Right lung (tissue), 10 donors: ENCODE measurements at places on chromosomes 4 and X. TPM values are rescaled to one million over a fixed set of nuclear protein-coding genes. Genes with fewer than 3 reads are reported as not detected.

- no peak for DNase-seq
These were observed 592.0 kb upstream of the GALNTL6 start for GRCh38 chr4:171221181-171221580.

GRCh38 chr4:142248946-142249345 lies 597.2 kb downstream of the INPP4B start:
- DNase-seq = no peak

Gene CDKN2AIP
- 32.5 TPM for polyA plus RNA-seq

DNA sequence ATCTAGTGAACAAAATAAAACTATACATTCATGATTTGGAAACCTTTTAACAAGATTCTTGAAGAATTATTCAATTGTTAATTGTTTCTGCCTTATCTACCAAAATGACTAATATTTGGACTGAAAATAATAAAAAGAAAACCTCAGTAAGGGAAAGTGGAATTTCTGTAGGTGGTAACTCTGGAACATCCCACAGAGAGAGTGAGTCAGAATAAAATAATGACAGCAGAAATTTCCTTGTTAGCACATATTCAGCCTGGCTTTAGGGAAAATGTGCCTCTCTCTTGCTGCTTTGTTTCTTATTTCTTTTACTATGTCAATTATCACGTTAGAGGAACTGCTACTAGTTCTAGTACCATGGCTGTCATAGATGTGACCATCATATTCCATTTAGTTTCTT lies 421.5 kb upstream of the GNPDA2 start:
- DNase-seq = no peak

Gene TGIF2LX
- polyA plus RNA-seq = not detected

Gene GAR1
- polyA plus RNA-seq = 32.3 TPM

DNA sequence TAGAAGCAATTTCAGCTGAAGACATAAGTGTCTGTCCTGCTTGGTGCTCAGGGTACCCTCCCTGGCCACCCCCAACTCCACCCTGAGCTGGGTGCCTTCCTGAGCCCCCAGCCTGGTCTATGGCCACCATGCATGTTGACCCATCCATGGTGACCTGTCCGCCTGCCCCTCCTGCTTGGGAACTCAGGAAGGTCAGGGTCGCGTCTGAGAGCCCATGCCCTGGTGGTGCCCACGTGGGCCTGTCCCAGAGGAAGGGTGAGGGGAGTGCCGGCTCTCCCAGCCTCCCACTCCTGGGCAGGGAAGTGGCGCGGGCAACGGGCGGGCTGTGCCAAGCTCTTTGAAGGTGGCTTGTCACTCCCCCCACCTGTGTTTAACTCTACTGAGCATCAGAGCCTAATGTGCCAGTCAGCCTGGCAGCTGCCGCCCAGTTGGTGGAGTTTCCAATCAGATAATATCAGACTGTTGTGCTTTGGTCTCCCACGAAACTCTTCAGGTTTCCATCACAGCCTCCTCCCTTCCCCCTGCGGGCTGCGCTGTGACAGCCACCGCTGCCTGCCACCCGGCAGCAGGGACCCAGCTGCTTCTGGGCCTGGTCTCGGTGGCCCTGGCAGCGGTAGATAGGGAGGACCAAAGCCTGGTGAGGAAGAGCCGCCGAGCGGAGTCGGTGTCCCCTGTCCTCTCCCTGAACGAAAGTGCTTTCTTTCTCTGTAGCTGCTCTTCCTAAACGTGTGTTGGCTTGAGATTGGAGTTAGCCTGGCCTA lies 4.8 kb downstream of the SH3BP2 start:
- no peak for DNase-seq

Gene SOX3
- not detected for polyA plus RNA-seq

Gene CLIC2
- polyA plus RNA-seq = 12.4 TPM

DNA sequence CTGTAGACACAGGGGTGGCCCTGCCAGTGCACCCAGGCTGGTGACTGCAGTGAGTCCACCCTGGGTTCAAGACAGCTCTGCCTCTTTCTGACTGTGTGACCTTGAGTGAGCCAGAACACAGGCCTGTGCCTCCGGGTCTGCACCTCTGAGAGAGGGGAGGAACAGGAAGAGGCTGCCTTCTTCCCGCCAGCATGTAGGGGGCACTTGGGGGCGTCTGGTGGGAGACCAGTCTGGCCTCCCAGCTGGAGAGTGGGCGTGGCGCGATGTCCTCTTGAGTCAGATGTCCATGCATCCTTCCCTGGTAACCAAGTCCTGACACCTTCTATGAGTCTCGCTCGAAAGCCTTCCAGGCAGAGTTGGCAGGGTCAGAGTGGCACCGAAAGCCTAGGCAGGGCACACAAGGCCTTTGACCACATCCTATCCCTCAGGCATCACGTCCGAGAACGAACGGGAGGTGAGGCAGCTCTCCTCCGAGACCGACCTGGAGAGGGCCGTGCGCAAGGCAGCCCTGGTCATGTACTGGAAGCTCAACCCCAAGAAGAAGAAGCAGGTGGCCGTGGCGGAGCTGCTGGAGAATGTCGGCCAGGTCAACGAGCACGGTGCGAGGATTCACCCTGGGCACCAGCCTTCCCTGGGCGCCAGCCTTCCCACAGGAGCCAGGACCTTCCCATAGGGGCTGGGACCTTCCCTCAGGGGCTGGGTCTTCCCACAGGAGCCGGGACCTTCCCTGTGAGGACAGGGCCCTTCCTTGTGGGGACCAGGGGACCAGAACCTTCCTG lies 21.3 kb downstream of the WFS1 start:
- no peak for DNase-seq

DNA sequence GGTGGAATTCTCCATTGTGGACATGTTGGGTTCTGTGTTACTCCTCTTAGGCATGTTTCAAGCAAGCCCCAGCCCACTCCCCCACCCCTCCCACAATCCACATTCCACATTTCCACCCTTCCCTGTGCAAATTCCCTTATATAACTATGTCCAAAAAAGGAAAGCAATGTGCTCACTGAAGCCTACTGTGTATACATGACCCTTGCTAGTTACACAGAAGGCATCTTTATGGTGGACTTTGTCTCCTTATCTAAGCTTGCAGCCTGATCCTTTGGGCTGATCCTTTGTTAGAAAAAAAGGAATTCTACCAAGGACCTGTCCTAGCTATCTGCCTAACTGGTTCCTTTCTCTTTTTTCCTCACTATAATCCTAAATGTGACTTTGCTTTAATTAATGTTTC lies 796.8 kb downstream of the NLGN4X start:
- no peak for DNase-seq

GRCh38 chrX:133776072-133776471 lies 209.3 kb downstream of the GPC3 start:
- DNase-seq = no peak

Gene SRPX
- 28.7 TPM for polyA plus RNA-seq

Gene SAGE1
- polyA plus RNA-seq = not detected

Gene UNC5C
- polyA plus RNA-seq = 47.2 TPM

DNA sequence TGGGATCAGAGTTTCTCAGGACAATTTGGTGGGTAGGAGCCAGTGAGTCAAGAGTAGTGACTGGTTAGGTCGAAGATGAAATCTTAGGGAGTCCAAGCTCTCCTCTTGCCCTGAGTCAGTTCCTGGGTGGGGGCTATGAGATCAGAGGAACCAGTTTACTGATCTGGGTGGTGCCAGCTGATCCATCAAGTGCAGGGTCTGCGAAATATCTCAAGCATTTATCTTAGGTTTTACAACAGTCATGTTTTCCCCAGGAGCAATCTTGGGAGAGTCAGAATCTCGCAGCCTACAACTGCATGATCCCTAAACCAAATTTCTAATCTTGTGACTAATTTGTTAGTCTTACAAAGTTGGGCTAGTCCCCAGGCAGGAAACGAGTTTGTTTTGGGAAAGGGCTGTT lies 1833.2 kb upstream of the PCDH7 start:
- DNase-seq = no peak

- DNase-seq = no peak
These were observed 107.1 kb upstream of the ATP6AP2 start for GRCh38 chrX:40473460-40474204.

GRCh38 chrX:13088156-13088487 lies 43.7 kb upstream of the FAM9C start:
- DNase-seq = no peak

Gene SMC1A
- polyA plus RNA-seq = 79.0 TPM

- no peak for DNase-seq
These were observed 426.9 kb upstream of the EPHA5 start for GRCh38 chr4:66097218-66097617.

GRCh38 chr4:78673337-78673736 lies 102.8 kb upstream of the BMP2K start:
- no peak for DNase-seq

Gene WNK3
- polyA plus RNA-seq = 5.5 TPM

Gene SHROOM3
- polyA plus RNA-seq = 14.5 TPM

Gene MAD2L1
- 51.9 TPM for polyA plus RNA-seq

DNA sequence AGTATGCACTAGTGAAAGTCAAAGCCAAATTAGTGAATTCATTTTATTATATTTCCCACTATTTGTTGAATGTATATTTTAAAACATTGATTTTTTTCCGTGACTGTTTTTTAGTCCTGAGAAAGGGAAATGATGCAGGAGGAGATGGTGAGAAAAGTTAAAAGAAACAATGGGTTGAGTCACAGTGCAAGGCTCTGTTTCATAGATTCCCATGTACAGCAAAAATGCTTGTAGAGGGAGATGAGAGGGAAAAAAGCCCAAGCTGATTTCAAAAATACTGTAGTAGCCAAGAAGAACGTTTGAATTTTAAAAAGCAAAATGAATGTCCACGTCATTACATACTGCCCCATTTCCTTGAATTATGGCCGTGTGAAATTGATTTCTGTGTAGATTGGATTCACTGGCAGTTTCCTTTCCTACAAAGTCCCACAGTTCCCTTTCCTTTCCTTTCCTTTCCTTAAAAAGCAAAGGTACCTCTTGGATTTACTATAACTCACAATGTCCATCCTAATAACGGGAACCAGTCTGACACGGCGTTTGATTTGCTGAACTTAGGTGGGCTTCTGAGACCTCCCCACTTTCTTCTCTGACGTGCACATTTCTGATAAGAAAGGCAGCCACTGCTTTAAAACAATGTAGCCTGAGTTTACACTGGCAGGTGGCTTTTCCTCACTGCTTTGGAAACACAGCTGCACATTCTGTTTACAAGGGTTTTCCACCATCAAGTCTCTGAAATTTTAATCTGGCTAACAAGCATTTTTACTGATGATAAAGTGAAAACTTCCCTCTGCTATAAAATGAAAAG lies 63.7 kb downstream of the SPCS3 start:
- DNase-seq = no peak

- DNase-seq = no peak
These were observed 20.5 kb downstream of the AIFM1 start for GRCh38 chrX:130145123-130145522.

DNA sequence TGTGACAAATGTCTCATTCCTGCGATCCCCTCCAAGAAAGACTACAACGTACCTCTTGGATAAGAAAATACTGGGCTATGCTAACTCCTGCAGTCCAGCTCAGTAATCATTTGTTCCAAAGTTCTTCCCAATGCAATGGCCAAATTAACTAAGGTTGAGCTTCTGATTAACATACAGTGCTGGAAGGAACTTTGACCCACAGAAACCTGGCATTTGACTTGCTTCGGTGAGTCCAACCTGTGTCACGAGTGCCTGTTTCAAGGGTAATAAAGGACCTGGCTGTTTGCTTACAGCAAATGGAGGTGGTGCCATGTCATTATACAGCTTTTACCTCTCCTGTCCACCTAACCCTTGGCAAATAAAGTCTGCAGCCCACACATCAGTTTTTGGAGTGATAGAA lies 83.2 kb downstream of the RBM47 start:
- DNase-seq = no peak

- DNase-seq = peak; percentile 83
These were observed 102.0 kb downstream of the PTTG2 start for GRCh38 chr4:38062088-38062775.

DNA sequence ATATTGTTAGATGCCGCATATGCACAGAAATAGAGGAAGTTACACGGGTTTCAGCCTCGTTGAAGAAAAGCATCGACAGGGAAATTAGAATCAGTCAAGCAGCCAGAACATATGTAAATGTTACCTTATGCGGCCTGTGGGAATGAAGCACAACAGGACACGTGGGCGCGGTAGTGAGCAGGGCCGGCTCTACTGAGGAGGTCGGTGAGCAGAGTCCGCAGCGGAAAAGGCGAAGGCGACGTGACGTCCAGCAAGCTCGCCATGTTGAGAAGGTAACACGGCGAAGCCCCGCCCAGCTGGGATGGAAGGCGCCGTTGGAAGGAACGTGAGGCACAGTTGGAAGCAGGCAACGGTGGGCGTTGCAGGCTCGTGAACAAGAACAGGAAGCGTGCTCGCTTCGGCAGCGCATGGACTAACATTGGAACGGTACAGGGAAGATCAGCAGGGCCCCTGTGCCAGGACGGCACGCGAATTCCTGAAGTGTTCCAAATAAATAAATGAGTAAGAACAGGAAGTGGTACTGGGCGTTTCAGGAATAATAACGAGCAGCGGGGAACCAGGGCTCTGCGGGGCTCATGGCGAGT lies 54.6 kb downstream of the MTNR1A start:
- no peak for DNase-seq

- DNase-seq = no peak
These were observed 41.0 kb upstream of the UGT2B17 start for GRCh38 chr4:68617003-68617698.

GRCh38 chrX:150456941-150457340 lies 93.8 kb downstream of the MAMLD1 start:
- no peak for DNase-seq

Gene TLR3
- polyA plus RNA-seq = 10.0 TPM

DNA sequence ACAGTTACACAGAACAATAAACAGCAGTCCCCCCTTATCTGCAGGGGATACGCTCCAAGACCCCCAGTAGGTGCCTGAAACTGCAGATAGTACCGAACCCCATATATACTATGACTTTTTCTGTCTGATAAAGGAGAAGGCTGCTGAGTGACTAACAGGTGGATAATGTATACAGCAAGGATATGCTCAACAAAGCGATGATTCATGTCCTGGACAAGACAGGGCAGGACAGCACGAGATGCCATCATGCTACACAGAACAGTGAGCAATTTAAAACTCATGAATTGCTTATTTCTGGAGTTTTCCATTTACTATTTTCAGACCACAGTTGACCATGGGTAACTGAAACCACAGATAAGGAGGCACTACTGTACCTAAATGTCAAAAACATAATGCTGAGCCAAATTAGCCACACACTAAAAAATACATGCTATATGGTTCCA lies 76.1 kb downstream of the MANBA start:
- DNase-seq = no peak

GRCh38 chr4:173360587-173361221 lies 10.1 kb upstream of the SAP30 start:
- no peak for DNase-seq
